Hematopoietic multipotent progenitor cell treated with erythropoietin and hydrocortisone succinate and interleukin-3 and kit ligand, for 4 days (in vitro differentiated cells): ENCODE measurements at places on chromosomes 7 and 10.

- no peak for DNase-seq
These were observed 19.6 kb downstream of the FRMPD2 start for GRCh38 chr10:48254750-48255512.

- no peak for DNase-seq
These were observed 47.6 kb downstream of the CUX1 start for GRCh38 chr7:101865031-101865430.

- no peak for DNase-seq
These were observed 281.1 kb upstream of the MEOX2 start for GRCh38 chr7:15967551-15967950.

DNA sequence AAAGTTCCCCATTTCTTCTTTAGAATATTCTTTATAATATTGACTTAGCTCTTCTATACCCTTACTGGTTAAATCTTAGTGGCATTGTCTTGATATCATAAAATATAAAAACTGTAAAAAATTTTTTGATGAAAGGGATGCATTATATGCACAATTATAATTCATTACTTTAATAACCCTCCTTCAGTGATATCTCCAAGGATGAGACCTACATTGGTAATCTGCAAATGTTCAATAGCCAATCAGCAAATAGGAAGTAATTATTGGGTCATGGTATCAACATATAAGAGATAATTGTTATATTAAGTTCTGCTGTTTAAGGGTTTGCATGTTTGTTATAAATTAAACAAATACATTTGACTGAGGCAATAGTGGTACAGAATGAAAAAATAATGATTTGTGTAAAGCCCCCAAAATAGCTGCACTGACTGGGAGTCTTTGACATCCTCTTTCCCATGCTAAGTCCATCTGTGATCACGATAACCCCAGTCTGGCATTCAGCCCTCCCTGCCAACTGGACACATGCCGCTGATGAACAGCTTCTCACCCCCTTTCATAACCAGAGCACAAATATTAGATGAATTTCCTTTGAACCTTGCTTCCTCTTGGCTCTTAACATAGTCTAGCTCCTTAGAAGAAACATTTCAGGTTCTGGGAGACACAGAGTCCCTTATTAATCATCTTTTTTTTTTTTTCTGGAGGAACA is 169.5 kb downstream of the CPED1 start:
- no peak for DNase-seq

DNA sequence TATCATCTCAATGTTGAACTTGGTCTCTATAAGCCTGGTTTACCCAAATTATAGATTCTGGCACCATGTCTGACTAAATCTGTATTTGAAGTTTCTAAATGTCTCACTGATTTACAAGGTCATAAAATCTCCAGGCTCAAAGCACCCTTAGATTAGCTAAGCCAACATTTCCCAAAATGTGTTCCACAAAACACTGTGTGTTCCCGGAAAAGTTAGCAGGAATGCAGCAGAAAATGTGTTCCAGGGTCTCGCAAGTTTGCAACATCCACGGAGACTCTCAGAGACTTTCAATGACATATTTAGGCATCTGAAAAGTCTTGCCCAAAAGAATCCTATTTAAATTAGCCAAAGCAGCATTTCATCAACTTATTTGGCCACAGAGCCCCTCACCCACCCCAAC is 91.9 kb downstream of the SORBS1 start:
- DNase-seq = no peak

DNA sequence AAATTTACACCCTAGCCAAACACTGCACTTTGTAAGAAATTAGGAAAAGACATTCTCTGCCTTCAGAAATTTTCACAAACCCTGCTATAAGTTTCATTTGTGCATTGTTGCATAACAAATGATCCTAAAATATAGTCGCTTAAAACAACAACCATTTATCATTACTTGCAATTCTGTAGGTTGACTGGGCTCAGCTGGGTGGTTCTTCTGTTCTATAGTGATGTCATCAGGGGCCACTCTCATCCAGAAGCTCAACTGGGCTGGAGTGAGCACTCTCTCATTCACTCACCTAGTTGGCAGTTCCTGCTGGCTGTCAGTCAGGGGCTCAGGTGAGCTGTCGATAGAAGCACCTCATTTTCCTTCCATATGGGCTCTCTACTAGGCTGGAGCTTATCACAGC is 20.7 kb upstream of the FGFR2 start:
- no peak for DNase-seq

DNA sequence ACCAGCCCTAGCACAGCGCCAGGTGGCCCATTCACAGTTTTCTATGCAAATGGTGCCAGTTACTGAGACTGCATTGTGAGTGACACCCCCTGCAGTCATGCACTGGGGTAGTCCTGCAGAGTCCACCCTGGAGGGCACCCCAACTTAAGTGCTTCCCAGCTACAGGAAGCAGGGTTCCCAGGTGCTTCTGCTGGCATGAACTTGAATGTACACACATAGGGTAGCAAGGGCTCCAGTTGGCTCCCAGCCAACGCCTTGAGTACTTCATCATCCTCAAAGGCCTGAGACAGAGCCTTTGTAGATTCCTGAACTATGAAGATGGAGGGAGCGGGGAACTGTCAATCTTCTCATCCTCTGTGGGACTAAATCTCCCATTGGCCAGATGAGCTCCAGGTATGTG is 11.5 kb upstream of the NPFFR1 start:
- DNase-seq = peak; percentile 19
